ENCODE measurements at places on chromosomes 2 and 18.
A peak's percentile ranks its signal among the peaks of the same experiment; 100 is the strongest.

- peak; percentile 28 for DNase-seq
Observed at GRCh38 chr2:240572141-240573031, 4.1 kb downstream of the RNPEPL1 start.

DNA sequence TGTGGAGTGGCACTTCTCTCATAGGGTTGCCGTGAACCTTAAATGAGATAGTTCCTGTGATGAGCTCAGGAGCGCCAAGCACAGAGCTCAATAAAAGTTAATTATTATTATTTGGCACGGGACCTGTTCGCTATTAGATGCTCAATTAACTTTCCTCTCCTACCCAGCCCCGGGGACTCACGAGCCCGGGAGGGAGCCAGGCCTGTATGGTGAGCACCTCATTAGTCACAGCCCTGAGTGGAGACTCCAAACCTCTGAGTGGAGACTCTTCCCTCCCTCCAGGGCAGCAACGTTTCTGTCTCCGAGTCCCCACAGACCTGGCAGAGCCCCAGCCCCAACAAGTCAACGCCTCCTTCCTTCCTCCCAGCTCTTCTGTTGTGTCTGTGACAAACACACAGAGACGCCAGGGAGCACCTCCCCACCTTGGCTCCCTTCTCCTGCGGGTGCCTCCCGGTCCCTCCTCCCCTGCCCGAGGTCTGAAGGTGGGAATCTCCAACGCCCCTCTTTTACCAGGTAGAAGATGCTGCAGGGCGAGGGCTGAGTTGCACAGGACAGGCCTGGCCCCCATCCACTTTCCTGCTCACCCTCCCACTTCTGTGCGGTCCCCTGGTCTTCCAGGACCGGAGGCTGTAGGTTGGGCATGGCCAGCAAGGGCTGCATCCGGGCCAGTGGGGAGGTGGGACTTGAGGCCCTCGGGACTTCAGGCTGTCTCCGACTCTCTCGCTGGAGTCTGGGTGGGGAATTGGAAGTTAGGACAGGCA is 52.7 kb upstream of the ODC1 start:
- DNase-seq, result peak; percentile 16

DNA sequence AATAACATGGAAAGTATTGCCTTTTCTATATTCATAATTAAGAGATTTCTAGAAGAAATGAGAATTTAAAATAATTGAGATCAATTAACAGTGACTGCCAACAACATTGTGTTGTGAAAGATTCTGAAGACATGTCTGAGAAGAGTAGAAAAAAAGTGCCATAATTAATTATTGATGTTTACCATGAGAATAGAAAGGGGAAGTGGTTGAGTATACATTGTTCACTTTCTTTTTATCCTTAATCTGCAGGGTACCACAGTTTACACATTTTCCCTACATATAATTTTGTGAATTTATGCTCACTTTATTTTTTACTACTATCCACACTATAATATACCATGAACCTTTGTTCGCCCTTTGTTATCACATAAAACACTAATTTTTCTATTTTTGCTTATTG is 47.1 kb upstream of the UBE2E3 start:
- DNase-seq, result no peak

- no peak for DNase-seq
Observed at GRCh38 chr18:67080601-67081000, 435.9 kb downstream of the DSEL start.

- peak; percentile 52 for DNase-seq
Observed at GRCh38 chr18:24176727-24177416, 38.0 kb downstream of the CABYR start.

- DNase-seq, result no peak
Observed at GRCh38 chr2:135226961-135227360, 174.9 kb downstream of the RAB3GAP1 start.
